Glutamatergic neuron (in vitro differentiated cells): ENCODE measurements at places on chromosomes 2 and 18.

GRCh38 chr2:3238951-3239841, 138.4 kb downstream of the EIPR1 start:
- no peak for DNase-seq

DNA sequence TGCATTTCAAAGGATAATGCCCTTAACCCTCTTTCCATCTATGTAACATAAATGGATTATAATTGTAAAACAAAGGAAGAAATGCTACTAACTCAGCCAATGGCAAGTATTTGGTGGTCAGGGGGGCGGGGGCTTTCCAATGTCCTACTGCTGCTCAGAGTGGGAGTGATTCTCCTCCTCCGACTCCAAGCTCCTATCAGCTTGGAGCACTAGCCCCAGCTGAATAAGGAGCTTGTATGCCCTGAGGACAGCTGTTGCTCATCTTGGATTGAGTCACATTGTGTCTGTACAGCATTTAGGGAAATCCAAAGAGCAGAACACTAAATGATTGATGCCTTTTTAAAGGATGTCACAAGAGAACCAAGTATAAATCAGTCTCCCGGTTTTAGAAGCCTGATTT, 105.6 kb upstream of the ZNF521 start:
- no peak for DNase-seq

GRCh38 chr2:226275215-226275614, 524.4 kb downstream of the IRS1 start:
- no peak for DNase-seq

DNA sequence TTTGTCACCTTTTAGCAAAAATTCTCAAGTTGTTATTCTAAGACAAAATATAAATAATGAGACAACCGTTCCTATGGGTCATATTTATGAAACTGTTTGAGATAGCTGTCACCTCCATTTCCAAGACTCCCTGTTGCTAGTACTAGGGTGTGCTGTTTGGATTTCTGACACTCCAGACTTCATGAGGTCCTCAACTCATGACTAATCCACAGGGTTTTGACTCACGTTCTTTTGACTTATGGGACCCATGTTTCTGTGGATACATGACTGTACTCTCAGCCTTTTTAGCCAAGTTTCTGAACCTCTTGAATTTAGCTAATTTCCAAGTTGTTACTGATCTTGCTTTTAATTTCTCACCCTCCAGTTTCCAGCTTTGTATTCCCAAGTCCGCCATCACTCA, 178.7 kb upstream of the FAM98A start:
- no peak for DNase-seq

GRCh38 chr2:72973137-72973535, 55.8 kb downstream of the EMX1 start:
- no peak for DNase-seq
